ENCODE measurements at places on chromosomes 6 and 20.

DNA sequence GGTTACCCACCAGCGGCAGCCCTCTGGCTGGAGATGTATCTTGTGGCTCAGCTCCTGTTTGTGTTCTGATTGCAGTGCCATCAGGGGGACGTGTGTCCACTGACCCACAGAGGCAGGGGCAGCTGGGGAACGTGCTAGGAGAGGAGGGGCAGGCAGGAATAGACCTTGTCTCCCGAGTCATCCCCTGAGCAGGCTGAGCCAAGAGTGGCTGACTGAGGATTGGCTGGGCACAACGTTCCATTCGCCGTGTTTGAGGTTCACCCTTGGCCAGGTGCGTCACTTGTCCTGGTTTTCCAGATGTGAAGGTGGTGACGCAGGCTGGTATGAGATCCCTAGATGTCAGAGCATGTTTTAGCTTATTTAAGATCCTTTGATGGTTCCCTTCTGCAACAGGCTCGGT is 57.7 kb downstream of the ADNP start:
- no peak for DNase-seq

- no peak for DNase-seq
Measured at GRCh38 chr6:124963831-124964763, 1.9 kb downstream of the RNF217 start.

DNA sequence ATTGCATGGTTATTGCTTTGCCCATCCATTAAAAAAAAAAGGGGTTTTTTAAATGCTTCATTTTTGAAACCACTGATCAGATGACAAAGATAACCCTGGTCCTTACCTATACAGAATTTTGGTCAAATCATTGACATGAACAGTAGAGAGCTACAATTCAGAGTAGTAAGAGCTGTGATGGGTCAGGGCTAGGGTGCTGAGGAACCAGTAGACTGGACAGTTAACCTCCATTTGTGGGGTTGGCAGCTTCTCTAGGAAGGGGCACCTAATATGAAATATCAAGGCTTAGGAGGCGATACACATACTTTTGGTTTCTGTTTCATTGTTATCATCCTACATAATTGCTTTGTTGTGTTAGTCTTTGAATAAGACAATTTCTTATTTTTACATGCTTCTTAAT is 55.1 kb downstream of the ORC3 start:
- no peak for DNase-seq

GRCh38 chr6:135088818-135089809 is 34.5 kb upstream of the HBS1L start:
- DNase-seq, result no peak

DNA sequence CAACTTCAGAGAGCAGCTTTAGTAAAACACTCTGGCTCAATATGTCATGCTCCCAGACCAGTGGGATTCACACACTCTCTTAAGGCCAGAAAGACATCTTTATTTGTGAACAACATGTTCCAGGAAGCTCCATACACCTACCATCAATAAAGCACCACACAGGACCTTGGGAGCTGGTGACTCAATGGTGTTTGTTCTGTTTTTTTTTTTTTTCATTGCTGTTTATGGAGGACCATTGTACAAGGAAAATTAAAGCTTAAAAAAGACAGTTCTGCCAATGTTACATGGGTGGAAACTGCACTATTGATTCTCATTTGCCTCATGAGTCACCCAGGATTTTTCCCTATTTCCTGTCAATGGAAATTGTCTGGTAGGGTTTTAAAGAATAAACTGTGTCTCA is 36.3 kb upstream of the TENT5A start:
- no peak for DNase-seq

DNA sequence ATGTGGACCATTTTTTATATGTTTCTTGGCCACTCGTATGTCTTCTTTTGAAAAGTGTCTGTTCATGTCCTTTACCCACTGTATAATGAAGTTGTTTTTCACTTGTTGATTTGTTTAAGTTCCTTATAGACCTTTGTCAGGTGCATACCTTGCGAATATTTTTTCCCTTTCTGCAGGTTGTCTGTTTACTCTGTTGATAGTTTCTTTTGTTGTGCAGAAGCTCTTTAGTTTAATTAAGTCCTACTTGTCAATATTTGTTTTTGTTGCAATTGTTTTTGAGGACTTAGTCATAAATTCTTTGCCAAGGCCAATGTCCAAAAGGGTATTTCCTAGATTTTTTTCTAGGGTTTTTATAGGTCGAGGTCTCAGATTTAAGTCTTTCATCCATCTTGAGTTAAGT is 66.2 kb downstream of the UNC5CL start:
- DNase-seq, result no peak

- no peak for DNase-seq
Measured at GRCh38 chr20:18001131-18001921, 32.5 kb downstream of the MGME1 start.

DNA sequence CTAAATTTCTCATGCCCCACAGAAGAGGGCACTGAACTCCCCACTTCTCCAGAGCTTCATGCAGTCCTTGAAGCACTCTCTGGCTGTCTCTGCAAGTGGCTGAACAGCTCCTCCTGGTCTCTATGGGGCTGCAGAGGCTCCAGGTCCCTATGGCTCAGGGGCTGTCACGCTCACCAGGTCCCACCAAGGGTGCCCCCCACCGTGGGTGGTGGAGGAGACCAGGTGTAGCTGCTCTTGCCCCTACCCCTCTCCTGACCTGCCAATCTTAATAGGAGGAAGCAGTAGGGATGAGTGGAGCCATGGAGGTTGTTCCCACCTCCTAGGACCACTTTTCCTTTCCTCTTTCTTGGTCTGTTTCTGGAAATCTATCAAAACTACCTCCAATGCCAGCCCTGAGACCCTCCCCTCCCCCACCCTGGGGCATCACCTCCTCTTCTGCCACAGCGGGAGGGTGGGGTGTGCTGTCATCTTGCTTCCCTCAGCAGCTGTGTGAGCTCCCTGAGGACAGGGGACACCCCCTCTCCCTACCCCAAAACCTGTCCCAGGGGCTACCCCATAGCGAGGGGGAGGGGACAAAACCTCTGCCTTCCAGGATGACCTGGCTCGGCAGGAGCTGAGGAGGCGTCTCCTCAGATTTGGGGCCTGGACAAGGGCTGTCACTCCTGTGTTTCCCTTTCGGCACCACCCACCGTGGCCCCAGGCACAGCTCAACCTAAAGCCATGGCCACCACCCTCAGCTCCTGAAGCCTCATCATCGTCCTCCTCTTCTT is 12.0 kb upstream of the RAET1E start:
- DNase-seq, result no peak

- no peak for DNase-seq
Measured at GRCh38 chr6:54874349-54875048, 27.9 kb downstream of the FAM83B start.

GRCh38 chr6:20447581-20448132 is 46.0 kb downstream of the E2F3 start:
- DNase-seq, result no peak

- DNase-seq, result no peak
Measured at GRCh38 chr20:56656632-56657031, 27.5 kb downstream of the TFAP2C start.

DNA sequence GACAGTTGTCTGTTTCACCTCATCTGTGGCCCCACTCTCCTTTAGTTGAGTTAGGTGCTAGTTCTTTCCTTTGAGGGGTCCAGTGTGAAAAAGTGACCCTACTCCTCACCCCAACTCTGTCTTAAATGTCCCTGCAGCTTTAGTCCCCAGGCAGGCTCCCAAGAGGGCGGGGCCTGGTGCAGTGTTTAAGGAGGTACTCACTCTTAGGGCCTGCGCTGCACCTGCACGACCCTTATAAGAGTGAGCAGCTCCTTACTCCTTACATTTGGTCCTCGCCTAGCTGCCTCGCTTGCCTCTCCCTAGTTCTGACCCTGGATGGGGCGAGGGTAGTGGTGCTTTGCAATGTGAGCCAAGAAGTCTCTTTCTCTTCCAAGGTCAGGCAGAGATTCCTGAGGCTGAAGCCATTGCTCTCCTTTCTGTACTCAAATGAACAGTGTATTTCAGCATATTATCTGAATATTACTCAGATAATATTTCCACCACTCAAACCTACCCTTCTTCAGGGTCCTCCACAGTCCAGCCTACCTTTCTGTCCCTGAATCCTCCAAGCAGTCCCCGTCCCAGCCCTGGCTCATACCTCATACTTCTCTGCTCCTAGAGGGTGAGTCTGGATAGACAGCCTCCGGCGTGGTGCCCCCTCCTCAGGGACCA is 11.9 kb upstream of the VEGFA start:
- no peak for DNase-seq

- DNase-seq, result no peak
Measured at GRCh38 chr20:7989379-7989778, 30.2 kb downstream of the TMX4 start.

DNA sequence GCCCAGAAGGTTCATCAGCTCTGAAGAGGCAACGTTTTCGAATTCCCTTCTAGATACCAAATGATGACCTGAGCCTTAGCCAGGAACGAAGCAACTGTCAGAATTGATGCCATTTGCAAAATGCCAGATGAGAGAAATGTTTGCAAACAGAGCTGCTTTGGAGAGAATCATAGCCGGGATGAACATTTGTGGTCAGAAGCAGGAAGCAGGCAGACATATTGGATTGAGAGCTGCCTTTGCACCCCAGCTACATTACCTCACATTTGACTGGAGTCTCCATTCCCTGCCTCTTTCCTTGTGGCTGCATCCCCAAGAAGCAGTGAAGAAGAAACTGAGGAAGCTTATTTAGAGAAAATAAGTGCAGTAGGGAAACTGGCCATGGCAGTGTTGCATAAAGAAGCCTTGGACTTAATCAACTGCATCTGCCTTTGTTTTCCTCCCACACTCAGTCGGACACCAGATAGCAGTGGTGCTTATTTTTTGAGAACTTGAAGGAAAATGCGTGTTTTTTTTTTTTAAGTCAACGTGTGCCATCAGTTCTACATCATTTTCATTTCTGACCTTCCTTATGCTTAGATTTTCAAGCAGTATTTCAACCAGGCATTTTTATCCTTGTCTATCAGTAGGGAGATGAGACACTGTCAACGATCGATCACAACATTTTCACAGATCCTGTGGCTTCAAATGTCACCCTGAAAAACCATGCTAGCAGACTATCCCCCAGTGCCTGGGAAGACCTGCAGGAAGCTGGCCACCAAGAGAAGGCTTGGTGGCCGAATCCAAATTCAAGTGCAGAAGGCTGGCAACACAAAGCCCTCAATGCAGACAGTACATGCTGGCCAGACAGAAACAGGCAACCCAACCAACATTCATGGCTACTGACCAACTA is 541.2 kb upstream of the JARID2 start:
- no peak for DNase-seq

DNA sequence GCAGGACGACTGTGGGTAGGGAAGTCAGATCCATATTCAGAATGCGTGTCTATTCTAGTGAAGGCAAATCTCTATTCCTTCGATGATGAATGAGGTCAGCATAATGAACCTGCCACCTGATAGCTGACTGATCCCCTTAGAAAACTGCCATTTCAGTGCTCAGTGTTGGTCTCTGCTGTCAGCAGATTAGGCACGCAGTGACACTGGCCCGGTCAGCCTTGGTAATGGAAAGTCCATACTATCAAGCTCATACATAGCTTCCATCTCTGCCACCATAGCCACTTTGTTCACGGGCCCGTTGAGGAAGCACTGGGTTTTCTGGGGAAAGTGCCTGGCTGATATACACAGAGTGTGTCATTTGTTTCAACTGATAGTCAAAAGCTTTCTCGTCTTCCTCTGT is 54.0 kb downstream of the C6orf52 start:
- DNase-seq, result no peak

- DNase-seq, result no peak
Measured at GRCh38 chr20:61673152-61673847, 392.4 kb downstream of the TAF4 start.

DNA sequence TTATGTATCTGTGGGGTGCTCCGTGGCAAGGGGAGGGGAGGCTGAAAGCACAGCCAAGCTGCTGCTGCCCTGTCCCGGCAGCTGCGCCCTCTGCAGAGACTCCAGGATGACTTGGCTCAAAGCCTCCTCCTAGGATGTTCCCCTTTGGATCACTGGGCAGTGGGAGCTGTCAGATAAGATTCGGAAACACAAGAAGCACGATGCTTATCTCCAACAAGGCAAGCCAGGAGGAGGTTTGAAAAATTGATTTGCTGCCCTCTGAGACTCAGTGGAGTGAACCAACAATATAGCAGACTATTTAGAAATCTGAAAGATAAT is 776.4 kb downstream of the C6orf118 start:
- no peak for DNase-seq

DNA sequence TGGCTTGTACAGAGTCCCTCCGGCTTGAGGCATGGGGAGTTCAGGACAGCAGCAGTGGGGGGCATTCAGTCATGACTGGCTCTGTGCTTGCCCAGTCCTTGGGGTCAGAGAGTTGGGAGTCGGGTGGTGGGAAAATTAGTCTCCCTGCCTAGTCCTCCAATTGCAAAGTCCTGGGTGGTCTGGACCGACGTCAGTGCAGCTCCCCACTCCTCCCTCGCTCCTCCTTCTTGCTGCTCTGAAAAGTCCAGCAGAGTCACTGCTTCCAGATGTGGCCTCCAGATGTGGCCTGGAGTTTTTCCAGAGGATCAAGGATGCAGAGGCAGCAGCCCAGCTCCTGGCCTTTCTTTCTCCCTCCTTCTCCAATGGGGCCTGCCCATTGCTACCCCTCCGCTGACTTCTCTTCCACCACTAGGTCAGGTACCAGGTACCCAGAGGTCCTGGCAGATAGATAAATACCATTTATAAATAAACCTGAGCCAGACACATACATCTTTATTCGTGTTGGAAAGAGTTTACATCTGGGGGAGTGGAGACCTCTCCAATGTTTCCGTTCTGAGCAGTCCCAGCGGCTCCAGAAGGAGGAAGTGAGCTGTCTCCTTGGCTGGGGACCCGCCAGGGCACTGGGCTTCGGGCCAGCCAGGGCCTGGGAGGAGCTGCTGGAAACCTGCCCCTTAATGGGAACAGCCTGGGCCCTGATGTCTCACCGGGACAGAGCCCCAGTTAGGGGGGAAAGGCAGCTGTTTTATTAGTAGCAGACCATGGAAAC is 49.0 kb upstream of the RNF24 start:
- no peak for DNase-seq

GRCh38 chr20:34185766-34186620 is 55.2 kb upstream of the ASIP start:
- DNase-seq, result no peak

DNA sequence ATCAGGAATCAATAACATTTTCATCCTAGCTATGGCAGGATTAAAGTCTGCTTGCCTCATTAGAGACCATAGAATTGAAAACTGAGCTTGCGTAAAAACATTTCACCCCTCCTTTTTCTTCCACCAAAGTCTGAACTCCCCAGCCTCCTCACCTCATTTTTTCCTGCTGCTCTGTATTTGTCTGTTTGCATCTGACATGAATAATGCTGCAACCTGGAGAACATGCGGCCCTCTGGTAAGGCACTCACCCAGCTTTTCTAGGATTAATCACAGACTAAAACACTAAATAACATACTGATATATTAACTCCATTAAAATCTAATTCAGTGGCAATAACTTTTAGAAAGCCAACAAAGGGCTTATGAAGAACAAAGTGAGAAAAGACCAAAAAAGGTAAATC is 677.7 kb upstream of the NRSN1 start:
- DNase-seq, result no peak
